ENCODE measurements at places on chromosomes 3 and 15.

GRCh38 chr3:98209244-98209643, 42.7 kb downstream of the OR5H15 start:
- no peak for DNase-seq

GRCh38 chr3:122025296-122025695, 3.2 kb upstream of the ILDR1 start:
- DNase-seq = no peak

- no peak for DNase-seq
Observed at GRCh38 chr3:61358364-61358763, 107.1 kb upstream of the FHIT start.

GRCh38 chr15:73745073-73745472, 8.1 kb downstream of the INSYN1 start:
- DNase-seq = no peak

DNA sequence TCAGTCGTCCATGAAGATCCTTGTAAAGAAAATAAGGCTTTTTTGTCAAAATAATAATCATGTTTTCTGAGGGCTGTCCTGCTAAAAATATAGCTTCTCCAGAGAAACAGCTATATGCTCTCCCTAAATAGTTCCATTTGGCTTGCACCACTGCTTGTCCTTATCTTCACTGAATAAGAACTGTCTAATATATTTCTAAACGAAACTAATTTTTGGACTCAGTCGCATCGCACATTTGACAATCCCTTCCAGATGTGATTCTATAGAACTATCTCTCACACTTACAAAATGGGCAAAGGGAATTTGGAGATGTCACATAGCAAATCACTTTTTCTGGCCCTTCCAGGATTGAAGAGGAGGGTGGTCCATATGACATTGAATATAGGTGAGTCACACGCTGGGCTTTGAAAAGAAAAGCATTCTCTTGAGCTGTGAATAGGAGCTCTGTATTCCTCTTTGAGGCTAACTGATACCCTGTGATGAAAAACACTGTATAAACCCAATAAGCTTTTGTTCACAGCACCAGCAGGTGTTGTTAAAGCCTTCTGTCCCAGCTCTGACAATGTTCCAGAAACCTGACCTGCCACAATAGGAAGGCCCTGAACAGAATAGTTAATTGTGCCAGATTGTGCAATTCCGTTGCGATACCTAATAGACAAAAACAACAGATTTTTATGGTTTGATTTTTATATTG, 1144.2 kb downstream of the ROBO2 start:
- no peak for DNase-seq

GRCh38 chr3:190105876-190106275, 14.8 kb downstream of the P3H2 start:
- DNase-seq = no peak

GRCh38 chr3:180335050-180335449, 266.9 kb upstream of the TTC14 start:
- DNase-seq = no peak

- peak; percentile 72 for DNase-seq
Observed at GRCh38 chr3:56921573-56922453, 120.1 kb upstream of the ARHGEF3 start.

DNA sequence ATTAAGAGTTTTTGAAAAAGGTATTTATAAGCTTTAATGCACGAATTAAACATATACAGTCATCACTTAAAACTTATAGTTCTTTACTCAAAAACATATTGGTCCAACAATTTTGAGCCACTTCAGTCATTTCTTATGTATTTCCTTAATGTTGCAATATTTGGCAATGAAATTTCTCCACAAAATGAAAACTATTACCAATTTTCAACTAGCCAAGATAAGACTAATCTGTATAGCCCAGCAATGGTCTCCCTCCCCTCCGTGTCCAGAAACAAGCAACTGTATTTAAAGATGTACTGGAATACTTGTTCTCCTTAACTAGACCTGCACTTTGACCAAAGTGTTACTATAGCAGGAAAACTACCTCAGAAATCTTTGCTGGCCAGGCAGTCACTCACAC, 9.2 kb downstream of the ARF4 start:
- DNase-seq = no peak

GRCh38 chr15:89660556-89660955, 5.3 kb upstream of the KIF7 start:
- DNase-seq = no peak

DNA sequence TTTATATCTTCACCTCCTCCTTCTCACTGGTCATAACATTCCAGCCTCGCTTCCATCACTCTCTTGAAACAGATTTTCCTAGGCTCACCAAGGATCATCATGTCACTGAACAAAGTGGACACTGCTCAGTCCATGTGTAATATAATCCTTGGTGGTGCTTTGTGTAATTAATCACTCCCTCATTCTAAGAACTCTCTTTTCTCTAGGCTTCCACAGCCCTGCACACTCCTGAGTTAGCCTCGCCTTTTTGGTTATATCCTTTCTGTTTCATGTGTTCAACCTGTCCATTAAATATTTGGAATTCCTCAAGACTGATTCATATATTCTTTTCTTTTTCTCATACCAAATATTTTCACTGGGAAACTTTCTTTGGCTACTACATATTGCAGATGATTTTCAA, 440.8 kb downstream of the PYDC2 start:
- DNase-seq = no peak

DNA sequence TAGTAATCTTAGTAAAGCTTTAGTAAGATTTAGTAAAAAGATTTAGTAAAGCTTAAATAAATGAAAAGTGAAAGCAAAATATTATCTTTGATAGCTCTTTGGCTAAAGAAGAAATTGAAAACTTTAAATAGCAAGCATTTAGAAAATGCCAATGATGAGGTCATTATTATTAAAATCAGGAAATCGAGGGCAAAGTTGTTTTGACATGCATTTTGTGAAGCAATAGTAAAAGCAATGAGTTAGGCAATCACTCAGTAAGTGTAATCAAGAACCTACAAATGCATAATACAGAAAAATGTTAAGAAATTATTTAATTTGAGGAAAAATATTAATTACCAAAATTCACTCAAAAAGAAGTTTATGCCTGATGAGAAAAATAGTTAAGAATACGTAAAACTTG, 280.3 kb upstream of the MME start:
- no peak for DNase-seq

DNA sequence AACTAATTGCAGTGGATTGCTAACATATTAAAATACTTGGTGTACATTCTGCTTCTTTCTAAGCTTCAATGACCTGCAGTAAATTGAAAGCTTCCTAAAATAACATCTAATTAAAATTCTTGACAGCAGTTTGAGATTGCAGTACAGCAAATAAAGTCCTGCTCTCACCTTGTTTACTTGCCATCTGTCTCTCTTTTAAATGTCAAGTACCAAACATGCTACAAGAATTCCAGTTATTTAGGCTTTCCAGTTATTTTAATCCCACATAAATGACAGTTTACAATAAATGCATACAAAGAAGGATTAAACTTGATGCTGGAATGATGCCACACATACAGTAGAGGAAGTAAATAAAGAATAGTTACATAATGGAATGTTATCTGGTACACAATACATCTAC, 33.2 kb downstream of the CBLB start:
- DNase-seq = no peak

DNA sequence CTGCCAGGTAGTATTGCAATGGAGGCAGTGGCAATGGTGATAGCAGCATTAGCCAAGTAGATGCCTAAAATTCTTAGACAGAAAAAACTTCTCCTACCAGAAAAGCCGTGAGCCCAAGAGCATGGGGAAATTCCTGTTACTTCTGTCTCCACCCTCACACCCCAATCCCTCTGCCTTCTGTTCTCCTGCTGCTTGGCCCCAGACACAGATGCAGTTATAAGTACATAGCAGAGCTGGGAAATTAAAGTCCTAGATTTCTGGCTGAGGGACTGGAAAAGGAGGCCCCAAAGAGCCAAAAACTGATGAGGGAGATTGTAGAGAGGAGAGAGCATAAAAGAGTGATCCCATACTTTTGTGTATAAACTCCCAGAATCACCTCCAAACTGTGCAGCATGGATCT, 166.9 kb downstream of the SMAD6 start:
- no peak for DNase-seq

- DNase-seq = no peak
Observed at GRCh38 chr15:76930831-76931396, 635 bp upstream of the RCN2 start.

DNA sequence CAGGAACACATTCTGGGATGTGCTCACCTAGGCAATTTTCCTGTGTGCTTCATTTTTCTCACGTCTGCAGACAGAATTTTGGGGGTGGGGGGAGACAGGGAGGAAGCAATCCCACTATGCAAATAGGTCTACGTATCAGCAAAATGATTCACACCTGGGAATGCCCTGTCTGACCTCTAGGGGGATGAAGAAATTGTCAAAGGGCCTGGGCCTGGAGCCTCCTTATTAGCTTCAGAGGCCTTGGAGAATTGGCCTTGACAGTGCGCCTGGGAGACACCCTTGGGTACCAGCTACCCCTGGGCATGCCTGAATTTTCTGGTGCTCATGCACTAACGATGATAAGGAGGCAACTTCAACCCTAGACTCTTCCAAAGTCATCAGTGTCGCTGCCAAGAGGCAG, 207.5 kb downstream of the CADPS start:
- DNase-seq = no peak

GRCh38 chr3:20930034-20930433, 744.0 kb upstream of the SGO1 start:
- no peak for DNase-seq

DNA sequence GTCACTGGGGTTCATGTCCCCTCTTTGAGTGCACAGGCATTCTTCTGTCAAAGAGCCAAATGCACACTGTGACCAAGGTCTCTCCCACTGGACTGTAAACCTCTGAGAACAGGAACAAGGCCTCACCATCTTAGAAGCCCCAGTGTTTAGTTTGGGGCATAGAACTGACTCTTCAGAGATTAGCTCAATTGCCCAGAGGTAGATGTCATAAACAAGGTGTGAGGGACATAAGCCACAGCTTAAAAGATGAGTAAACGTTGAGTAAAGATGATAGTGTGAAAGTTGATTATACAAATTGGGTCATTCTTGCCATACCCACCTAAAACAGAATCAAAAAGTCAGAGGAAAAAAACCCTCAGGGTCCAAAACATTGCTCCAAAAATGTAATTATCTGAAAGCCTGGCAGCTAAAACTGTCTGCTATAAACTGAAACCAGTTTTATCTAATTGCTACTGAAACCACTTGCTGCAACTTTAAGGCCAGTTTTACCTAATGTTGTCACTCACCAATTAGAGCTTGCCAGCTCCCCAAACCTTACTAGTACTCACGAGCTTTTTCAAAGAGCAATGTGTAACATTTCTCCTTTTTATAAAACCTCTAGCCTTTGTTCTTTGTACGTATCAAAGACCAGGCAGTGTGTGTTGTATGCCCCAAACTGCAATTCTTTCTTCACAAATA, 415.2 kb downstream of the RAP2B start:
- DNase-seq = peak; percentile 10

- no peak for DNase-seq
Observed at GRCh38 chr3:166125179-166125578, 288.0 kb upstream of the BCHE start.

DNA sequence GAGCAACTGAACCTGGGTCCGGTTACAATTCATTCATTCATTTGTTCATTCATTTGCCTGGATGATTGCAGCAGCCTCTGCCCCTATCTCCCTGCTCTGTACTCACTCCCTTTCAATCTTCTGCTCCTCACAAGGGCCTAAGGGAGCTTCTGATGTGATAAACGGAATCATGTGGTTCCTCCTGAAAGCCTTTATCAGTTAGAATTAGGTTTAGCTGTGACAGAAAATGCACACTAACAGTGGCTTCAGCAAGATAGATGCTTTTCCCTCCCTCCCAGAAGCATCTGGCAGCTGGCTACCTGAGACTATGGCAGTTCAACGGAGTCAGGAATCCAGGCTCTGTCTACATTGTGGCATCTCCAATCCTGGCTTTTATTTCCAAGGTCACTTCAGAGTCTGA, 196.0 kb downstream of the ADAMTS9 start:
- no peak for DNase-seq

GRCh38 chr3:5187920-5188418, 462 bp downstream of the EDEM1 start:
- no peak for DNase-seq

GRCh38 chr15:75731248-75732151, 18.9 kb upstream of the CSPG4 start:
- no peak for DNase-seq

DNA sequence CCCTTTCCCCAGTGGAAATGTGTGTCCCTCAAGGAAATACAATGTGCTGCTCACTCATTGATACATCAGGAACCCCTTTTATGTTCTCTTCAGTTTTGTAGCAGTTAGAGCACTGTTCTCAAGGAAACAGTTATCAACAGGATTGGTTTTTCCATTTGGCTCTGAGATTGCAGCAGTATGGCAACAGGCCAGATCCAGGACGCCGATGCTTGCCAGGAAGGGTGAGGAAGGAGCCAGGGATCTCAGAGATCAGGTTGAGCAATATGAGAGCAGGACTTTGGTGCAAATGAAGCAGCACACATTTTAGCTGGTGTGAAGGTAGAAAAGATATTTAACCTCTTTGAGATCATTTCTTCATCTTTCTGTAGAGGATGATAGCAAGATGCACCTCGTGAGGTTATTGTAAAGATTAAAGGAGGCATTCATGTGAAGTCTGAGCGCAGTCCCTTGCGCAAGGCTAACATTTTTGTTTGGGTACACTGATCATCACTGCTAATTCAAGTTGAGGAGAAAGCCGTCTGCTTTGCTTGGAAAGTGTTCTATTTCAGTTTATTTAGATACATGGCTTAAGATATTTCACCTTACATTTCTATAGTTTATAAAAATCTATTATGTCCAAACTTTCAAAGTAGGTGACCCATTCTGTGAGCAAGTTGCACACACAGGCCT, 68.5 kb downstream of the KCNH8 start:
- no peak for DNase-seq

DNA sequence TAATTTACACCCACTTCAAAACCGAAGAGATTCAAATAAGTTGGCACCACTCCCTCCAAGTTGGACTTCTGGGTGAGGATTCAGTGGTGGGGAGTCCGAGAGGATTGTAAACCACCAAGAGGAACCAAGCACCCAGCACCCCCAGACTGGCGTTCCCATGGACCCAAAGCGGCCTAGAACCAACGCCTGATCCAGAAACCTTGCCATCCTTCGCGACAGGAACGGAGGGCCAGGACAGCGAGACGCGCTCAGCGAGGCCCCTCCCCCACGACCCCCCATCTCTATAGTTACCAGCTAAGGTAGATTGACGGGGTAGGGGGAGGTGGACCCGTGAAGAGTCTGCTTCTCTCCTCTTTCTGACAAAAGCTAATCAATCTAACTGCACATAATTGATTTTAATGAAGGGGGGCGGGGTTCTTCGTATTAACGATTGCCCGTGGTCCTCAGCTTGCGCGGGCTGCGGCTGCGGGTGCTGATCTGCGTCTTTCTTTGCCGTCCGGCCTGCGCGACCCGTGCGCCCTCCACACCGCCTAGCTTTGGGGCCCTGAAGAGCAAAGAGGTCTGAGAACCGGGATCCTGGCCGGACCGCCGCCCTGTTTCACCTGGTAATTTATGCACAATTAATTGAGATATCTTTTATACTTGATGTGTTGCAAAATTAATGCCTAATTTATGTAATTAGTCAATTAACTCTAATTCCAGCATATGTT, 10.9 kb upstream of the FOXB1 start:
- no peak for DNase-seq

GRCh38 chr3:18652781-18653180, 227.6 kb upstream of the SATB1 start:
- no peak for DNase-seq

Measured in activated CD4-positive, alpha-beta T cell treated with anti-CD3 and anti-CD28 coated beads, Interleukin-2, amount 50 U/mL, for 16 hours (primary cell).